T-cell (primary cell): ENCODE measurements at places on chromosomes 7 and 10.

DNA sequence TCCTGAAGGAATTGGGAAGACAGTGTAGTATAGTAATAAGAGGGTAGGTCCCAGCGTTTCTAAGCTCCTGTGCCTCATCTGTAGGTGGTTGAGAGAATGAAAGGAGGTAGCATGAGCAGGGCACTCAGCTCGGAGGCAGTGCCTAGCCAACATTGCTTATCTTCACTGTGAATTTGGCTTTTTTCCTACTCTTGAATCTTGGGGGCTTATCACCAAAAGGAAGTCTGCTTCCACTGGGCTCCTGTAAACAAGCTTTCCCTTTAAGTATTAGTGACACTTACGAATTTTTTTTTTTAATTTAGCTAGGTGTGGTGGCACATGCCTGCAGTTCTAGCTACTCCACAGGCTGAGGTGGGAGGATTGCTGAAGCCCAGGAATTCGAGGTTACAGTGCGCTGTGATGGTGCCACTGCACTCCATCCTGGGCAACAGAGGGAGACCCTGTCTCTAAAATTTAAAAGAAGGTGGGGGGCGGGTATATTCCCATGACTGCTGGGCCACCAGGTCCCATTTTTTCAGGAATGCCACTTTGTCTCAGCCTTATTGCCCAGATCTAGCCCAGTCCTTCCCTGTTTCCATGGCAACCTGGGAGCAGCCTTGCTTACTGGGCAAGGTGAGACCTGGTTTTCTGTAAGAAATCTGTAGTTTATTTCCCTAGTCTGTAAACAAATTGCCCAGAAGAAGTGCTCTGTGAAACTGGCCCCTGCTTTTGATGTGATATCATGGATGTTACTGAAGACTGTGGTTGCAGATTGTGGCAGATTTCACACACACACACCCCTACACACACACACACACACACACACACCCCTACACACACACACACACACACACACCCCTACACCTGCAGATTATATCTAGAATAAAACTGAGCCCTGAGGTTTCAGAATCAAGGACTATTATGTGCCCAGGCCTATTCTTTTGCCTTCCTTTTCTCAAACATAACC, 19.4 kb downstream of the OGDH start:
- no peak for DNase-seq

- DNase-seq: no peak
These were observed 39.7 kb upstream of the ZNF518A start for GRCh38 chr10:96090463-96090800.

DNA sequence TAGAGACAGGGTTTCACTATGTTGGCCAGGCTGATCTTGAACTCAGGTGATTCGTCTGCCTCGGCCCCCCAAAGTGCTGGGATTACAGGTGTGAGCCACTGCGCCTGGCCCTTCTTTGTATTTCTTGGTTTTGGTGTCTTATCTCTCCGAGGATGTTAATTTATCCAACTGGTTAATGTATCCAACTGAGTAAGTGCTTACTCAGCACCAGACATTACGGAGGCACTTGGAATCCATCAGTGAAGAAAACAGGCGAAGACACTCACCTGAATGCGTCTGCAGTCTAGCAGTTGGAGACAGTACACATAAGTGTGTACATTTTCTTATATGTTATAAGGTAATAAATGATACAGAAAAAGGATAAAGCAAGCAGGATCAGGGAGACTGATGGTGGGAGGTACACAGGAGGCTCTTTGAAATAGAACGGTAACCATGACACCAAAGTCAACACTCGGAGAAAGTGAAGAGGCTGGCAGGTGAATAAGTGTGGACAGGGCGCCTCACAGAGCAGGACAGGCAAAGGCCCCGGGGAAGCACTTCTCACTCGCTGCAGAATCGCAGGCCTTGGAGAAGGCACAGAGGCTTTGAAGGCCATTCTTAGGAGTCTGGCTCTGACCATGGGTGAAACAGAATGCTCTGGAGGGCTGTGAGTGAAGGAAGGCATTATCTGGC, 73.1 kb downstream of the LANCL2 start:
- no peak for DNase-seq

GRCh38 chr10:4656576-4657194, 169.3 kb upstream of the AKR1E2 start:
- DNase-seq: peak; percentile 8

- DNase-seq: peak; percentile 19
These were observed 4.6 kb downstream of the TRPV6 start for GRCh38 chr7:142880876-142881505.

- DNase-seq: no peak
These were observed 113.9 kb upstream of the PRR15 start for GRCh38 chr7:29449569-29450260.

DNA sequence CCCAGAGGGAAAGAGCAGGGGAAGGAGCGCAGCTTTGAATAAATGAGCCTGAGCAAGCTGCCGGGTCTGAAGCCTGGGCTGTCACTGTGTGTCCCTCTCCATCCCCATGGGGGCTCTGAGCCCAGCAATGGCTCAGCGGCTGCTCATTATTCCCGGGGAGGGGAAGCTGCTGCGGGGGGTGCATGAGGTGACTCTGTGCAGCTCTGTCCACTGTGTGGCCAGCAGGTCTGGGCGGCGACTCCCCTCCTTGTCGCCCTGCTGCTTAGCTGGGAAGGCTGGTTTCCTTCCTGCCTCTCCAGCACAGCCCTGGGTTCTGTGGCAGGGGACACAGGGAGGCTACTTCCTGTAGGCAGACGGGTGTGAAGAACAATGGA, 234.2 kb downstream of the PRPF18 start:
- no peak for DNase-seq

- no peak for DNase-seq
These were observed 121.6 kb downstream of the C10orf105 start for GRCh38 chr10:71597821-71598498.

DNA sequence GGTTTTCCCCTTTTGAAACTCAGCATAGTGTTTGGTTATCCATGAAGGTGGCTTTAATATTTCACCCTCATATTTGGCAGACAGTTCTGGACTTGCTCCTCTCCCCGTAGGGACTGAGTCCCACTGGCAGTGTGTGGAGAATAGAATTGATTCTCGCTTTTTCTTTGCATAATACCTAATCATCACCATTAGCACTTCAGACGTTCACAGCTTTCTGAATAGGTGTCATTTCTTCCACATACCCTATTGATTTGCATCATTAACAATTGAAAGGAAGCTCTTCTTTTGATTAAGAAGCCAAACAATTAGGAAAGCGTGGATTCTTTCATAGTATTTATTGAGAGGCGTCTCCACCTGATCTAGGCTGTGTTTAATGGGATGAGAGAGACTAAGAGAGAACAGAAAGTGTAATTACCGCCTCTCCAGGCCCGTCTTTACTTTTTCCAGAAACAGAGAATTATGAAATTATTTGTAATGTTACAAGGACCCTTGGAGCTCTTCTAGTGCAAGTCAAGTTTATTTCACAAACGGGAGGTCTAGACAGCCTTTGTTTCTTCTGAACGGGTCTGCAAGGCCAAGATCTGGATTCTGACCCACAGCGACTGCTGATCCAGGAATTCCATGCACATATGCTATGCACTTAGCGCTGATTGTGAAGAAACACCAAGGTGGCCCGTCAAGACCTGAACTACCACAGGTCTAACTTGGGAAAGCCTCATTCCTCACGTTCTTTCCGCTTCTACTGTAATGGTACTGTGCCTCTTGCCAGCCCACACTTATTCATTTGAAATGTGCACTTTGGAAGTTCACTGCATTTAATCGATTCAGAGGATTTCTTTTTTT, 249.9 kb upstream of the C7orf33 start:
- DNase-seq: no peak

DNA sequence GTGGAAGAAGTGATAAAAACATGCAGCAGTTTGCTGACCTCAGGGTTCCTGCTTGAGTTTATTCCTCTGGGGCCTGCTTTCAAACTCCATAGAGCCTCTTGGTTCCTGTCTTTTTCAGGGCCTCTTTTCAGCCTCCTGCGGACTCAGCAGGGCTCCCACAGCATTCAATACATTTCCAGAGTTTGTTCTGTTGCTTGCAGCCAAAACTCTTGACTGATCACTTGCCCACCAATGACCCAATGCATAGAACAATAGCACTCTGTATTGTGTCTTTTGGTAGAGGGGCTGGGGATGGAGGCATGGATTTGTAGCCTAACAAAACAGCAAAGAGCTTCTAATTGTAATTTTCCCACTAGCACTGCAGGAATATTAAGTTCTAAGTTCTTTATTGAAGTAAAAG, 50.8 kb upstream of the CREB5 start:
- no peak for DNase-seq

- DNase-seq: no peak
These were observed 42.2 kb upstream of the A1CF start for GRCh38 chr10:50927522-50928189.
